Activated gamma-delta T cell treated with anti-CD3 and anti-CD28 coated beads, Interleukin-2, amount 50 U/mL, for 16 hours (primary cell): ENCODE measurements at places on chromosomes 2 and 18.

- no peak for DNase-seq
Observed at GRCh38 chr18:68918216-68918615, 120.3 kb downstream of the CCDC102B start.

- no peak for DNase-seq
Observed at GRCh38 chr18:79457239-79457638, 61.5 kb downstream of the NFATC1 start.

DNA sequence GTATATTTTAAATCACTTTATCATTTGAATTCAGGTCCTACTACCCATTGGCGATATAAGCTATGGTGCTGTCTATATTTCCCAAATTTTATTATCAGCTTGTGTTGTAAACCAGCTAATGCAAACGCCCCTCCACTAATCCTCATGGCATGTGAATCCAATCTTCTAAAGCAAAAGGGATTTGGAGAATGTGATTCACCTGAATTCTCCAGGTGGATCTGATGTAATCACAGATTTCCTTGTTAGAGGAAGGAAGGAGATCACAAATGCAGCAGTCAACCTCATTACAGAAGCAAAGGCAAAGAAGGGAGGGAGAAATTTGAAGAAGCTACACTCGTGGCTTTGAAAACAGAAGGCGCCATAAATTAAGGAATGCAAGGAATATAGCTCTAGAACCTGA is 431.1 kb upstream of the CDH19 start:
- no peak for DNase-seq

DNA sequence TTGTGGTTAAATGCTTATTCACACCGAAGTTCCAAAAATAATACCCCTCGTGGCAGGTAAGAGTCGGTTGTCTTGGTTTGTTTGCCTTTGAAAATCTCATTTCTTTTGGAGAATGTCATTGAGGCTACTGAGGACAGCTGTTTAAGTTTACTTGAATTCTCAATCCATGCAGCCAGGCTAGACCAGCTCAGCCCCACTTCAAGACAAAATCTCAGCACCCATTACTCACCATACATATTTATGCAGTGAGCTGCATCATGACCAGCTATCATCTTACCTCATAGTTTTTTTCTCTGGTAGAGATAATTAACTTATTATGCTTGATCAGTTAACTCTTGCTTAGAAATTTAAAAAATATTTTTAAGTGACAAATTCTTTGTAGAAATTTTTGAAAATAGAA is 115.9 kb downstream of the HAUS1 start:
- no peak for DNase-seq

- DNase-seq: no peak
Observed at GRCh38 chr2:241317391-241317790, 1.7 kb downstream of the SEPTIN2 start.
